ENCODE measurements at places on chromosomes 6 and 20.

DNA sequence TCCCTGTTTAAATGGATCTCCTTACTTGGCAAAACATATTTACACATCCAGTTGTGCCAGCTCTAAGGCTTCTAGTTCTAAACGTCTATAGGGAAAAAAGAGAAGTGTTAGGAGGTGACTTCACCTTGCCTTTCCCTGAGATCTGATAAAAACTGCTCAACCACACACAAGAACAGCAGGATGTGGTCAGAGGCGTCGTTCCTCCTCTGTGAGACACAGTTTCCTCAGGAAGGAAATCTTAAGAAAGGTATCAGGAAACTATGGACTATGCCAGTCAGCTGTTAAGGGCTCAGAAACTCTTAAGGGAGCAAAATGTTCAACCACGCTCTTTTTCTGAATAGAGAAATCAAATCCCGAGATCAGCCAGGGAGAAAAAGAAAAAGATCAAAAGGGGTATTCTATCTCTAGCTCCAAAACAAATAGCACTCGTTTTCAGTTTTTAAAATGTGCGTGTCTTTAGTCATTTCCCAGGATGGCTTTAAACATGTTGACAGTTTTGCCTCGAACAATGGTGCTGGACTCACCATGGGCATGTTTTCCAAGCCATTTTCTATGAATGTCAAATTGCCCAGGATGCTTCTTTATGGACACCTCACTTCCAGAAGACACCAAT lies 154.5 kb downstream of the HACE1 start:
- no peak for DNase-seq

GRCh38 chr6:45254253-45254652 lies 73.9 kb upstream of the RUNX2 start:
- DNase-seq: no peak

- no peak for DNase-seq
Observed at GRCh38 chr6:54992789-54993188, 146.2 kb downstream of the FAM83B start.

- DNase-seq: no peak
Observed at GRCh38 chr6:129790785-129791184, 70.3 kb downstream of the TMEM244 start.

GRCh38 chr6:126167726-126168125 lies 172.2 kb upstream of the CENPW start:
- no peak for DNase-seq

- peak; percentile 34 for DNase-seq
Observed at GRCh38 chr6:100479179-100480035, 14.7 kb upstream of the SIM1 start.

GRCh38 chr6:106823732-106824351 lies 150.7 kb downstream of the CD24 start:
- DNase-seq: no peak

GRCh38 chr6:31972709-31973350 lies 892 bp upstream of the DXO start:
- no peak for DNase-seq

DNA sequence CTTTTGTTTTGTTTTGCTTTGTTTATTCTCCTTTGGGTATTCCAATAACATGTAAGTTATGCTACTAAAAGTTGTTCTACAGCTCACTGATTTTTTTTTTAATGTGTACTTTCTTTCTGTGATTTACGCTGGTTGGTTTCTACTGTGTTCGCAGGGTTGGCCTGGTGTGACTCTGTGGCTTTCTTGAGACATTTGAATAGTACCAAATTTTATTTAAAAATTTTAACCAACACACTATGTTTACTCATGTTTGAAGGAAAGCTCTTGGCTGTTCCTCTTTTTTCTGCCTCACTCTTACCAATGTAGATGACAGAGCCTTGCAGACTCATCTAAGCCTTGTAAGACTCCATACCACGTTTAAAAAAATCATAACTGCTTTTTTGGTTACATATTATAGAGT lies 1784.9 kb upstream of the DEFB115 start:
- DNase-seq: peak; percentile 7

GRCh38 chr20:24813080-24813479 lies 136.0 kb upstream of the CST7 start:
- no peak for DNase-seq

DNA sequence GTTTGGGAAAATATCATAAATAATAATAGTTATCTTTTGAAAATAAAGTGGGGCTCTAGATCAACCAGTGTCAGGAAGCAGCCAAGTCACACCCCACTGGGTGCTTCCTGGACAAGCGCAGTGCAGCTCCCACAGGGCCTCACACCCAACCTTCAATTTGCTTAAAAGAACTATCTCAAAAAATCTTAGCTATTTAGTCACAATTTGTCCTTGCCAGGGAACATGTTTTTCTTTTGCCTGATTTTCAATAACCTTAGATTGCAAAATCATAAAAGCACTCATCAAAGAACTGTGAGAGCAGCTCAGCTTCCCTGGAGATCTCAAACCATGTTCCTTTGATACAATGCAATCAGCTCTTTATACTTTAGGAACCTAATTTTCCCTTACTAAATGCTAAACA lies 1.6 kb upstream of the NCOA7 start:
- DNase-seq: no peak

- DNase-seq: no peak
Observed at GRCh38 chr20:59962155-59962554, 3.9 kb downstream of the CDH26 start.

GRCh38 chr20:31841928-31842327 lies 3.5 kb downstream of the FOXS1 start:
- no peak for DNase-seq

DNA sequence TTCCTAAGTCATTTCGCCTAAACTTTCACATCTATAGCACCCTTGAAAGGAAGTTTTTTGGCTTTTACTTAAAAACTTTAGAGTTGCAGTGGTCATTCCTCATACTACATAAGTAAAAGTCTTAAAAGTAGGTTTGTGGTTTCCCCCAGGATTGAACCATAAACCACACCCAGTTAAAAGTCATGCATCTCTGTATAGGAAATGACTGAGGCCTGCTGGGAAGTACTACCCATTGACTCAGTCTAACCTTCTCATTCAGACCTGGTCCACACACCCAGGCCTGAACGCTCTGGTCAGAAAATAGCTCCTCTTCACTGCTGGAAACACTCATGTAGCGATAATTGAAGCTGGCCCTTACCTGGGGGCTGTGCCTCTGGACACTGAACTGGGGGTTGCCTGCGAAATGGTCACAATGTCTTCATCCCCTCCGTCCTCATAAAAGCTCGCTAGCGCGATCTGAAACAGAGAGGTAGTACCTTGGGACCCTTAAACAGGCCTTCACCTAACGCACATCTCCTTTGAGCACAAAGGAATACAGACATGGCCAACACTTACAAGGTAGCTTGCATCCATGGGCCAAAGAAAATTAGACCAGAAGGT lies 2.6 kb downstream of the NSFL1C start:
- DNase-seq: no peak

DNA sequence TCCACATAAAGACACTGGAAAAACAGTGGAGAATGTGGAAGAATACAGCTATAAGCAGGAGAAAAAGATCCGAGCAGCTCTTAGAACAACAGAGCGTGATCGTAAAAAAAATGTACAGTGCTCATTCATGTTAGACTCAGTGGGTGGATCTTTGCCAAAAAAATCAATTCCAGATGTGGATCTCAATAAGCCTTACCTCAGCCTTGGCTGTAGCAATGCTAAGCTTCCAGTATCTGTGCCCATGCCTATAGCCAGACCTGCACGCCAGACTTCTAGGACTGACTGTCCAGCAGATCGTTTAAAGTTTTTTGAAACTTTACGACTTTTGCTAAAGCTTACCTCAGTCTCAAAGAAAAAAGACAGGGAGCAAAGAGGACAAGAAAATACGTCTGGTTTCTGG lies 57.1 kb downstream of the MAP3K4 start:
- DNase-seq: no peak

- no peak for DNase-seq
Observed at GRCh38 chr6:105603788-105604586, 201.1 kb upstream of the PREP start.

GRCh38 chr6:169622618-169623017 lies 79.2 kb downstream of the WDR27 start:
- DNase-seq: no peak

GRCh38 chr6:52537001-52537753 lies 39.7 kb downstream of the TRAM2 start:
- DNase-seq: peak; percentile 92

- DNase-seq: no peak
Observed at GRCh38 chr6:33764036-33764435, 17.3 kb upstream of the IP6K3 start.

DNA sequence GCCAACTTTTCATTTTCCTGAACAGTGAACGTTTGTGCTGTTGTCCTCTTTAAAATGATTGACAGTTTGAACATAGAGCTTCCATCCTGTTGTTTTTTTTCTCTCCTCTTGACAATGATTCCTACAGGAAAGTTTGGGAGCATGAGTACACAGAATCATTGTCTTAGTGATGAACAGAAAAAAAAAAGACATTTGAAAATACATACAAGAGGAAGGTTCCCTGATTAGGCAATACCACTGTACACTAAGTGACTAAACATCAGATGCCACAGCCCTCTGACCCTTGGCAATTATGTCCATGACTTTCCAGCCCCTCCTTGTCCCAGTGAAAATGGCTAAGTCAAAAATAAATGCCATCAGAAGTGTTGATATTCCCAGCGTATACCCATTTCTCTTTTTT lies 71.5 kb downstream of the RTN4IP1 start:
- no peak for DNase-seq

DNA sequence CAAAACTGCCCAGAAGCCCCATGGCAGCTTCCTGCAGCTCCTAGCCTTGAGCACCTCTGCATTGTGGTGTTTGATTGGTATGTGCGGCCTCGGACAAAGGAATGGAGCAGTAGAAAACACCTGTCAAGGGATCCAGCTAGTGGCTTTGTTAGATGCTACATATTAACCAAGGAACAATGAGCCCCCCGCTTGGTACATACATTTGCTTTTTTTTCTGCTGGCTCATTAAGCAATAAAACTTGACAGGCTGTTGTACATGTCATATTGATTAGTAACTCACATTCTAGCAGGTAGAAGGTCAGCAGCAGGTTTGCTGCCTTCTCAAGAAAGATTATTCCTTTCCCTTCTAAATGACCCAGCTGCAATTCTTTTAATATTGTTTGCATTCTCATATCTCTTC lies 937 bp downstream of the SPACA1 start:
- DNase-seq: no peak

- DNase-seq: no peak
Observed at GRCh38 chr6:10154251-10154650, 260.6 kb downstream of the TFAP2A start.

DNA sequence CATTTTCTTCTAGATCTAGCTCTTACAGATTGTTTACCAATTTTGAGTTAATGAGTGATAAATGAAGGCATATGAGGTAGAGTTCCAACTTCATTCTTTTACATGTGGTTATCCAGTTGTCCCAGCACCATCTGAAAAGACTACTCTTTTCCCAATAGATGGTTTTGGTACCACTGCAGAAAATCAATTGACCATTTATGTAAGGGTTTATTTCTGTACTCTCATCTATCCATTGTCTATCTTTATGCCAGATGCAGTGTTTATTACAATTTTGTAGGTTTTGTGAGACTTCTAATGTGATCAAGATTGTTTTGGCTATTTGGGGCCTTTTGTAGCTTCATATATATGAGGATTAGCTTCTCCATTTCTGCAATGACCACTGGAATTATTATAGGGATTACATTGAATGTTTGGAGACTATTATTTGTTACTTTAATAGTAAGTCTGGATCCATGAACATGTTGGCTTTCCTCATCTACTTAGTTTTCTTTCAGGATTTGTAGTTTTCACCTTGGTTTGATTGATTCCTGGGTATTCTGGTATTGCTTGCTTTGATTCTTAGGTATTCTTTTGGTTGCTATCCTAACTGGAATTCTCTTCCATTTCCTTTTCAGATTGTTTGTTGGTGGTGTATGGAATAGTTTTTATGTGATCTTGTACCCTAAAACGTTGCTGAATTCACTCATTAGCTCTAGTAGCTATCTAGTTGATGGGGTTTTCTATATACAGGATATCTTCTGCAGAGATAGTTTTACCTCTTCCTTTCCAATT lies 10.4 kb downstream of the SNRPB start:
- no peak for DNase-seq

GRCh38 chr6:106287215-106287614 lies 38.3 kb downstream of the ATG5 start:
- no peak for DNase-seq

GRCh38 chr6:112620812-112621569 lies 273.9 kb downstream of the RFPL4B start:
- DNase-seq: no peak

GRCh38 chr6:80547827-80548226 lies 441.4 kb downstream of the BCKDHB start:
- no peak for DNase-seq

DNA sequence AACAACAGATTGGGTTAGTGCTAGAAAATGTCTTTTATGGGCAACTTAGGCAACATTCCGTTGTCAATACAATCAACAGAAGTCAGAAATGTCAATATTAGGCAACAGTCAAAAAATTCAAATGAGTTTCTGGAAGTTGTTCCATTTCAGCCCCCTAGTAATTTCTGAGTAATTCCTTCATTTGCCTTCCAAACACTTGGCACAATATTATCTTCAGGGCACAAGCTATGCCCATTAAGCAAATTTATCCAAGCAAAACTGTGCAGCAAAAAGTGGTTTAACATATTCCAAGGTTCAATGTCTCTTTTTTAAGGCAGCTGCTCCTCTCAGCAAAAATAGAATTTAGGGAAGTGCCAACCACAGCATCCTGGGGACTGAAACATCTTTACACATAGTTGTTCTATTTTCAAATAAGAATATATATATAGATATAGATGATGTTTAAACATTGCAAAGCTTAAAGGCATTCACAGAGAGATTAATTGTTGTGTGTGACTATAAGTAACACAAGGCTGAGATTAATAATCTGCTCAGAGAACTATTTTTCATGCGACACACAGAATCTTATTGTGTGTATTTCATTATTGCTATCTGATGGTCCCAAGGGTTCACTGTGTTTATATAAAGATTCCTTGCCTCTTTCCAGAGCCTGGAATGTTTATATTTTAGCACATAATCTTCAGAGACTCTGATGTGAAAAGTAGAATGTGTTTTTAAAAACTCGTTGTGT lies 75.2 kb upstream of the ADTRP start:
- no peak for DNase-seq

GRCh38 chr6:16683641-16684194 lies 77.5 kb downstream of the ATXN1 start:
- no peak for DNase-seq

DNA sequence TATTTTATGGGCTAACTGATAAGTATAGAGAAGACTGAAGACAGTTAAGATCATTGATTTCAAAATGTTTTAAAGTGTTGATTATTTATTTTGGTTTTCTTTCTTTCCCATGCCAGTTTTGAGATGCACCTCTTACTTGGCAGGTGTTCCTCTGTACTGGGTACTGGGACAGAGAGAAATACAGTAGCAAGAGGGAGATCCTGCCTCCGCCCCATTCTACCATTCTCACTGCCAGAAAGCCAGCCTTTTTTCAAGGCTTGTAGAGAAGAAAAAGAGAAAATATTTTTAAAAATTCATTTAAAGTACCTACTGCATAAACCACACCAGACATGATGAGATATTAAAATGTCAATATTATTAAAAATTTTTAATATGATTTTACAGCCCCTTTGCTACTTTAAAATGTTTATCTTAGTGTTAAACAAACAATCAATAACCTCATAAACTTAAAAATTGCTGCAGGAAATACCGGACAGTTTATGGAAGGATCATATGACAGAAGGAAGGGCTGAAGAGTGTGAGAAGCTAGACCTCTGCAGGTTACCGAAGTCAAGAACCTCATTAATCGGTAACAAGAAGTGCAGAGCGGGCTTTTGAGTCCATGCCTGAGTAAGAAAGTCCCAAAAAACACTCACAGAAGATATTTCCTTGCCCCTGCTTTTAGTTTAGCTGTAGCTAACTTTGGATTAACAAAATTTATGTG lies 117.8 kb upstream of the ESR1 start:
- DNase-seq: no peak

GRCh38 chr20:19049514-19049913 lies 162.9 kb upstream of the SLC24A3 start:
- DNase-seq: no peak
